ENCODE measurements at places on chromosomes 5 and 9. TPM values are rescaled to one million over a fixed set of nuclear protein-coding genes. Genes with fewer than 3 reads are reported as not detected.

PKD2L2 gene
- total RNA-seq = not detected

GNG10 gene
- 59.8 TPM for total RNA-seq

NR4A3 gene
- 124 TPM for total RNA-seq

GRCh38 chr5:59446356-59446755, 447.2 kb downstream of the PDE4D start:
- no peak for DNase-seq

DNA sequence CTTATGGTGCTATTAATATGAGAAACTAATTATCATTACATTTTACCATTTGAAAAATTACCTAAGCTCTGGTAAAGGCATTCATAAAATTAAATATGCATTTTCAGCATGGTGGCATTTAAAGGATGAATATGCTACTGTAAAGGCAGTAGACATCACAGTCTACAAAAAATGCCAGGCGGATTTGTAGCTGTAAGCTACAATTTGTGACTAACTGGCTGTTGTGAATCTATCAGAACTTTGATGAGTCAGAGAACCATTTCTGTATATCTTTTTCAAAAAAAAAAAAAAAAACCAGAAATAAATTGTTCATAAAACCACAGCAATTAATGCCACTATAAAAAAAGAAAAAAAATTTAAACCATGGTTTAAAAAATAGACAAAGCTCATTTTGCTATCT, 186.3 kb downstream of the NFIB start:
- no peak for DNase-seq

GRCh38 chr5:104606258-104606829, 1043.8 kb upstream of the NUDT12 start:
- DNase-seq = no peak

PPP3R2 gene
- total RNA-seq = not detected

DNA sequence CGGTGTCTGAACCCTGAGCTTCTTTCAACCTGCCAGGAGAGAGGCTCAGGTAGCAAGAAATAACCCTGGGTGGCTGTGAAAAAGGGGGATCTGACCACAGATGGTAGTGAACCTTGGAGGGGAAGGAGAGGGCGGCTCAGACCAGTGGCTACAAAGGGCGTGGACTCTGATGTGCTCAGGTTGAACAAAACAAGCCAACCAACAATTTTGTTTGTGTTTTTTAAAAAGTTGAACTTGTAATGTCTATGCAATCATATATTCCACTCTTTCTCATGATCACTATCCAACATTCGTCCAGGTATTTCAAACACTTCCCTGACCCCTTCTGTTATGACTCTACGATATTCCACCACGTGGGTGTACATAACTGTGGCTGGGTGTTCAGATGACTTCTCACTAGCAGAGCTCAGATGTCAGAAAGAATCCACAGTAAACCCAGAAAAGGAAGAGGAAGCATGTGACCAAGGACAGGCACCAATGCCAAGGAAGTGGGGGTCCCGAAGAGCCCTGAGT, 20.0 kb downstream of the PTPN3 start:
- DNase-seq = no peak

SOHLH1 gene
- not detected for total RNA-seq

DNA sequence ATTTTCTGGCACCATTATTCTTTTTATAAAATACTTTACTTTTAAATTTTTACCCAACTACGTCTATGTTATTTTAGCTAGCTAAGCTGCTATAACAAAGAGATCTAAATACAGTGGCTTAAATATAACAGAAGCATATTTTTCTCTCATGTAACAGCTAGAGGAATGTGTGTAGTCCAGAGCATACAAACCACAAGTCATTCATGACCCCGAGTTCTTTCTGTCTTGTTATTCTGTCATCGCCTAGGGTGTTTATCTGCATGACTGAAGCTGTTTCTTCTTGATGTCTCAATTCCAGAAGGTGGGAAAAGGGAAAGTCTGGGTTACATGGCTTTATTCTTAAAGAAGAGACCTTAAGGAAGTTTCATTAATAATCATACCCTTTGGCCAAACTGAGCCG, 136.9 kb upstream of the RFX3 start:
- DNase-seq = no peak

DNA sequence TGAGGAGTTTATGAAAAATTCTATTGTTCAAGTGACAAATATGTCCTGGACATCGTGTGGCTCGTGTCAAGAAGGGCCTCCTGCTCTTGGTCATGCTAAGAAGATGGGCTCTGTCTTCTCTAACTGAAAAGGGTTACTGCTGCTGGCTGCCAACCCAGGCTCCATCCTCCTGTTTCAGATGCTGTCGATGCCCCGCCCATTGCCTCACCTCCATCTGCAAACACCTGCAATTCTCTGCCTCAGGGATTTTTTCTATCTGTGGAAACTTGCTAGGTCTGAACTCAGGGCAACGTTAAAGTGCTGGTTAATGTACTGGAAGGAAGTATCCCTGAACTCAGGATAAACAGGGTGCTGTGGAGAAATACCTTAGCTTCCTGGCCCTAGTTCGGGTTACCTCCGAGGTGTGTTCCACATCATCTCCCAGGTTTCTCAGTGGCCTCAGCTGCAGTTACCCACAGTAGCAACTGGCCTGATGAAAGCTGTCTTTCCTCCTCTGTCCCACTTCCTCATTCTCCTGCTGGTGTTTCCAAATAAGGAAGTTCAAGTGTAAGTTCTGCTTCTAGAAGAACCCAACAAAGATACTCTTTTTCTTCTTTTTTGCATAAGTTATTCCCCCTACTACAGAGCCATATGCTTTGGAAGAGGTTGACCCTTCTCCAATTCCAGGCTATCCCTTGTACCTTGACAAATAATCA, 151.7 kb upstream of the SMIM23 start:
- no peak for DNase-seq

- DNase-seq = no peak
Observed at GRCh38 chr9:124863371-124863871, 1.5 kb downstream of the ARPC5L start.

- DNase-seq = no peak
Observed at GRCh38 chr9:87201351-87201751, 254.0 kb upstream of the GAS1 start.

DNA sequence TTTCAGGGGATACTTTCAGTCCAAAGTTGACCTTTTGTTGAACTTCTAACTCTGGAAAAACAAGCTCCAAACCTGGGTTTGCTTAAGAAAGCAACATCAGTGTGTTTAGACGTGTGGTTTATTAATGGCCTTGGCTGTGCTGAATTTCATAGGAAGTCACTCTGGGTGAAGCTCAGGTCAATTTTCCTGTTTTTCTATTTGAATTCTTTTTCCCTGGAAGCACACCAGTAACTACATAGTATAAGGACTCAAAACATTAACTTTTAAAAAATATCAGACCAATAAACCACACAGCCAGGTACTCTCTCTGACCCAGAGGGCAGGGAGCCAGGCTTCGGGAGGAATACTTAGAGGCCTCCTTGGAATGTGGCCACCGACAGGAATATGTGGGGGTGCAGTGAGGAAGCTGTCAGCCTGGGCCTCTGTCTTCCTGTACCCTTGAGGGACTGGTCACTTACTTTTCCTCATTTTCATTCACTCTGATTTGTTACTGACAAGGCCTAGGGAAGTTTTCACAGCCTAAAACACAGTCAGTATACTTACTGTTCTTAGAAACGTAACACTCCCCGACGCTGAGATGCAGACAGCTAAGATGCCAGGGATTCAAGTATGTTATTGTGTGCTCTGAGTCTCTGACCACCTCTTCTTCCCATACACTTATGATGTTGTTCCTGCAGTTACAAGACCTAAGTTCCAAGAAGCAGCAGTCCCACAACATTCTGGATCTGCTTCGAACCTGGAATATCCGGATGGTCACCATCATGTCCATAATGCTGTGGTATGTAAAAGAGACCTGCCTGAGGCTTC, 18.9 kb downstream of the SLC22A5 start:
- no peak for DNase-seq

DNA sequence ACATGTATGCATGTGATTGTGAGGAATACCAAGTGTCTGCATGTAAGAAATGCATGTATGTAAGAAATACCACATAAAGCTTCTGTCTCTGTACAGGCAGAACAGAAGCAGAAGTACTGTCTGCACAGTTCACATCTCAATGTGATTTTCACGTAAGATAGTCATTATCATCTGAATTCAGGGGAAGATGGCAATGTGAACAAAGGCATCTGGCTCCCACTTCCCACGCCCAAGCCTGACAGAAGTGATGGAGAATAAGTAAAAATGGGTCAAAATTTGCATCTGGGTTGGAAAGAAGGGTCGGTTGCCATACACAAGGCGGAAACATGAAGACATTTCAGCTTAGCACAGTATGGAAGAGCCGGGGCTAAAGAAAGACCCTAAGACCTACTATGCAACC, 71.7 kb downstream of the SUSD1 start:
- DNase-seq = no peak

CLIC3 gene
- 1.6 TPM for total RNA-seq

LCN1 gene
- 2.3 TPM for total RNA-seq

SLC34A1 gene
- not detected for total RNA-seq

IFNK gene
- total RNA-seq = not detected

- DNase-seq = no peak
Observed at GRCh38 chr9:121278477-121279261, 10.7 kb downstream of the GSN start.

Measured in mesenteric fat pad (tissue), 1 donor.